ENCODE measurements at places on chromosomes 3 and 15. TPM values are rescaled to one million over a fixed set of nuclear protein-coding genes. Genes with fewer than 3 reads are reported as not detected.

The POLQ gene
- 13.2 TPM for total RNA-seq

GRCh38 chr3:31227131-31227562 lies 305.6 kb upstream of the STT3B start:
- no peak for DNase-seq

- DNase-seq = peak; percentile 2
These were observed 147.7 kb downstream of the CADPS start for GRCh38 chr3:62727536-62727935.

DNA sequence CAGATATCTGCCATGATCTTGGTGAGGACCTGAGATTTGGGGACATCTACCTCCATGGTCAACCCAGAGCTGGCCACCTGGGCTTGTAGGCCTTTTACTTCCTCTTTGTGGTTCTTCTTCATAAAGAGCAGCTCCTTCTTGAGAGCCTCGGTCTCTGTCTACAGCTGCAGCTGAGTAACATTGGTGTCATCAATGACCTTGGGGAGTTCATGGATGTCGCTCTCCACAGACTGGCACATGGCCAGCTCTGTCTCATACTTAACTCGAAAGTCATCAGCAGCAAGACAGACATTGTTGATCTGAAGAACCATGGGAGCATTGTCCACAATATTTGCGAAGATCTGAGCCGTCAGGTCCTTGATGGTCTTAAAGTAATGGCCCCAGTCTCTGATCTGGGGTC lies 15.7 kb upstream of the RASA2 start:
- no peak for DNase-seq

GRCh38 chr15:89486726-89487050 lies 9.7 kb downstream of the RHCG start:
- no peak for DNase-seq

GRCh38 chr15:45854455-45855202 lies 219.8 kb downstream of the SQOR start:
- DNase-seq = no peak

The CCNB2 gene
- total RNA-seq = 128 TPM

DNA sequence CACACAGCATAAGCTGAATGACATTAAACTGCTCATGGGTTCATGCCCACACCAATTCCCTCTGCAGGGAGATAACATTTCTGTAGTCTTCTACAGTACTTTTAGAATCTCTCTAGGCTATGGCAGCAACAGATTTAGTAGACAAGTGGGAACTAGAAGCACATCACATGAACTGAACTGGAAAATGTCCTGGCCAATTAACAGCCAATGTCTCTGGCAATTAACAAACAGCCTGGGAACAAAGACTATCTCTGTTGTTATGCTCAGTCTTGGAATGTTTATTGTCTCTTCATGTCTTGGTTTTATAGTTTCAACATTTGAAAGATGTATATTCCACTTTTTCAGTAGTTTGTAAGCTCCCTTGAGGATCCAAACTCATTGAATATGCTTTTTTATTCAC lies 523.2 kb upstream of the NAALADL2 start:
- DNase-seq = no peak

The CYP8B1 gene
- not detected for total RNA-seq

DNA sequence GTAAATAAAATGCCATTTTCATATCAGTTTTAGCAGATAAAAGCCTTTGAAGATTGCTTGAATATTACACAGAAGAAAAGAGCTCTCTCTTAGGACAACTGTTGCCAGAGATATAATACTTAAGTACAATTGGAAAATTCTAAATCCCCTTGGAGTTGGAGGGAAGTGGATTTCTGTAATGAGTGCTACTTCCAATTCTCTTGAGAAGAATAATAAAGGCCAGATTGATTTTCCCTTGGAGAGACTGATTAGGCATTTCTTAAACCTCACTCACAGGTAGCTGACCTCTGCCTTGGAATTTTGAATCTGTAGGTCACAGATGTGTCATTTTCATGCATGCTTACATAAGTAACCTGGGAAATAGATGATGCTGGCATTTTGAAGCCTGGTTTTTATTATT lies 29.8 kb upstream of the PSMD6 start:
- no peak for DNase-seq

Data from Daoy (cell line).